Sigmoid colon (tissue), 7 donors: ENCODE measurements at places on chromosomes 12 and 14. TPM values are rescaled to one million over a fixed set of nuclear protein-coding genes. Genes with fewer than 3 reads are reported as not detected.

- DNase-seq: no peak
These were observed 3.6 kb upstream of the TESC start for GRCh38 chr12:117102800-117103181.

GRCh38 chr12:128111333-128111732 is 155.6 kb upstream of the TMEM132C start:
- no peak for DNase-seq

DNA sequence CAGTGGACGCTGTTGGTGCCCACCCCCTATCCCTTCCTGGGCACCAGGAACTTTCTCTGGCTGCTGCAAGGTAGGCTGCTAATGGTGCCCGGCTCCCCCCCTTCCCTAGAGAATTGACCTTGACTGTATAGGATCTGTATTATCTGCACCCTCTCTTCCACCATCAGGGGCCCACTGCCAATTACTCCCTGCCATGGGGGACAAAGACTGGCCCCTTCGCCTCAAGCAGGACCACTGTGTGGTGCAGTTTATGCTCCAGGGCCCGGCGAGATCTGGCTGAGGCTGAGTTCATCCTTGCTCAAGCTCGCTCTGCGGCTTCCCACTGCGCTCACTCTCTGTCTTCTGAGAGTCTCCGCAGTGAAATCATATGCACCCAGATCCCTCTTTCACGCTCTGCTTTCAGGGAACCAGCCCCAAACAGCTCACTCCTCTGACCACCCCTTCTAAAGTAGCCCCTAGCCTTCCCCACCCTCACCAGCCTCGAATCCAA is 95.2 kb downstream of the LGMN start:
- DNase-seq: no peak

APOF gene
- not detected for total RNA-seq

- no peak for DNase-seq
These were observed 27.0 kb downstream of the PDE6H start for GRCh38 chr12:14999695-15000365.

GRCh38 chr12:76762601-76762980 is 1.3 kb upstream of the ZDHHC17 start:
- no peak for DNase-seq

EFS gene
- total RNA-seq: 10.4 TPM

DNA sequence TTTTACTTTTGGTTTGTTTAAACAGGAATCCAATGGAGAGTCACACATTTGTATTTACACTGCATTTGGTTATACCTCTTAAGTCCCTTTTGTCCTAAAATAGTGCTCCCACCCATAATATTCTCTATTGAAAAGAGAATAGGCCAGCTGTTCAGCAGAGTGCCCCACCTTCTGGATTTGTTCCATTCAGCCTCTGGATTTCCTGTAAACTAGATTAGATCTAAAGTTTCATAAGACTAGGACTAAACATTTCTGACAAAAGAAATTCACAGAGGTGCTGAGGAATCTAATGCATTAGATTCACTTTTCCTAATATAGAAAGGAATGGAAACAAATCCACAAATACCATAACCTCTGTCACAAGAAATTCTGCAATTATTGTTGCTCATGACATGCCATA is 38.1 kb downstream of the GCH1 start:
- no peak for DNase-seq

DNA sequence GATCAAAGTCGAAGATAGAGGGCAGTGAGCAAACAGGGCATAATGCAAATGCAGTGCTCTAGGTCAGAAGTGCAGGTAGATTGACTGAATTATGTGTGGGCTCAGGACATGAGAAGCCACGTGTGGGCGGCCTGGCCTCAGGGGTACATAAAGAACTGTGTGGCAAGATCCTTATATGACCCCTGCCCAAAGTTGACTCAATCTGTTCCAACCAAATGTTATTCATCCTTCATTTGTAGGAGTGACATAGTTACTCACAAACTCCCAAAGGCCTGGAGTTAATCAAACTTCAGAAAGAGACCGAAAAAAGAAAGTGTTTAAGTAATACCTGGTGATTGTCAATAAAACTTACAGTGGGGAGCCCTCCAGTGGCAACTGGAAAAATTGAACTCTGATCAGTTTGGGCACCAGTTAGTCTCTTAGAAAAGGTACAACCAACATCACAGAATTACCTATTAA is 150.4 kb upstream of the FAR2 start:
- DNase-seq: no peak

BICDL1 gene
- 0.16 TPM for total RNA-seq

GRCh38 chr14:86915406-86915805 is 1077.6 kb downstream of the GALC start:
- no peak for DNase-seq

GRCh38 chr14:40630471-40630870 is 976.2 kb upstream of the LRFN5 start:
- DNase-seq: no peak

- no peak for DNase-seq
These were observed 873 bp downstream of the PLXNC1 start for GRCh38 chr12:94149119-94149780.
